ENCODE measurements at places on chromosomes 13 and 19. TPM values are rescaled to one million over a fixed set of nuclear protein-coding genes. Genes with fewer than 3 reads are reported as not detected.

DNA sequence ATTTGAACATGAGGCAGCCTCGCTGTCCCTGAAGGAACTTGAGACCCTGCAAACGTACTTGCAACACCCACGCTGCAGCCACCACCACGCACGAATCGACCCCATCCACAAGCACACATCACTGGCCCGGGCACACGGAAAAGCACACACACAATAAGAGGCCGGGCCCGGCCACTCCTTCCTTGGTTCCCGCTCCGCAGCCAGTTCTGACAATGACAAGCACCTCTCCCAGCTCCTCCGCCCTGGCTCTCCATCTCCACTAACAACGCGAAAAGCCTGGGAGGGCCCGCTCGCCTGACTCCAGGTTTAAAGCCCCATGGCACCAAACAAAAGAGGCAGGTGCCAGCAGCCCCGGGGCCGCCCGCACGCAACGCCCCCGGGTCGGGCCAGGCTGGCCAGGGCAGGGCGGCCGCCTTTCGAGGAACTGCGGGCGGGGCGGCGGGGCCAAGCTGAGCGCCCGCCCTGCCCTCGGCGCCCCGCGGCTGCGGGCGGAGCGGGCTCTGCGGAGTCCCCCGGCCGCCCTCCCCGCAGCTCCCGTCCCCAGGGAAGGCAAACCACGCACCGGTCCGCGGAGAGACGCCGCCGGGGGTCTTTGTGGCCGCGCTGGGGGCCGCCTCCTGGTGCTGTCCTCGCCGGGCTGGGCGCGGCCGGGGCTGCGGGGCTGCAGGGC is 495 bp downstream of the DCLK1 start:
- DNase-seq = no peak

DNA sequence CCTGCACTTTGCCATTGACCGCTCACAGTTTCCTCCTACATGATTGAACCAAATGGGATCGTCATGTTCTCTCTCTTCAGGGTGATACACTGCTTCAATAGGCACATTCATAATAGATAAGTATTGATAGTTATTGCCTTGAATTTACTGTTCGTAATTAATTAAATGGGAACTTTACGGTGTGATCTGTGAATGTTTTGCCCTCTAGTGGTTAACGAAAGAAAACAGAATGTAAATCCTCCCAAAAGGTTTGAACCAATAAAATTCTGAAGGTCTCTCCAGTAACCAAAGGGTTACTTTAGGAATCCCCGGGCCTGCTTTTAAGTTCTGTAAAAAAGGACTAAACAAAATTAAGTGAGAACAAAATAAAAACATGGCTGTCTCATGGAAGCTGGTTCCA is 389.3 kb downstream of the DACH1 start:
- DNase-seq = no peak

DNA sequence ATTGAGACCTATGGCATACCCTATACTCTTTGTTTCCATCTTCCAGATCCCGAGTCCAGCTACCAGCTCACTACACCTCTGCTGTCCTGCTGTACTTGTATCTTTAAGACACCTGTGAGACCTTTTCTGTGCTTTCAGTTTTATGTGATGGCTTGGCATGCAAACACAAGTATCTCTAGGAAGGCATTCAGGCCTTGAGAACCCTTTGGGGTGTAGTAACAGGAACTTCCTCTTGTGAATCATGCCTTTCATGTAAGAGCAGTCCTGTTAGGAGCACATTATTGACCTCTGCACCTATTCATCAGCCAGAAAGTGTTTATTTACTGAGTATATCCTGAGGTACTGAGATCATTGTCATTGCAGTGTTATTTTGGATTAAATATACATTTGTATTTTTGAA is 87.0 kb upstream of the HTR2A start:
- DNase-seq = peak; percentile 75

- DNase-seq = no peak
These were observed 20.4 kb upstream of the ARGLU1 start for GRCh38 chr13:106588367-106588766.

- DNase-seq = no peak
These were observed 23.5 kb downstream of the DZIP1 start for GRCh38 chr13:95620825-95621498.

- DNase-seq = peak; percentile 39
These were observed 53.2 kb upstream of the RFC3 start for GRCh38 chr13:33764716-33765115.

TEX29 gene
- total RNA-seq = not detected

All from foreskin keratinocyte (primary cell).